ENCODE measurements at places on chromosomes 7 and 10.

- no peak for DNase-seq
Observed at GRCh38 chr10:73850863-73851461, 23.4 kb downstream of the CAMK2G start.

GRCh38 chr10:75074711-75075445 is 36.6 kb upstream of the SAMD8 start:
- DNase-seq, result no peak

- no peak for DNase-seq
Observed at GRCh38 chr10:15898046-15898445, 37.7 kb upstream of the MINDY3 start.

DNA sequence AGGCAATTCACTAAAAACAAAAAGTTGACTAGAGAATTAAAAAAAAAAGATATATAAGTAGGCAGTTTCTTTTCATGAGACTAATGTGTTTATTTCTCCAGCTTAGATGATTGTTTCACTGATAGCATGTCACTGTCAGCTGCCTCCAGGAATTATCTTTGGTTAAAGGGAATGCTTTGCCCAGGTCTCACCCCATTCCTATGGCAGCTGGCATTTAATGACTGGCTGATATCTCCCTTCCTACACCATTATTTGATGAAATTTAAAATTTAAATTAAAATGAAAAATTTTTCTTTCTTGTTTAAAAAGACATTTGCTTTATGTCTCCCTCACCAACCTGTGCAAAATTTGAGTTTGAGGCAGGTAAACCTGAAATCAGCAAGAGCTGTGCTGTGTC is 214.5 kb upstream of the PRSS1 start:
- no peak for DNase-seq

GRCh38 chr10:17504547-17505245 is 50.3 kb upstream of the ST8SIA6 start:
- no peak for DNase-seq

All from nucleus accumbens (tissue), 56 donors.